ENCODE measurements at places on chromosomes 1 and 21.

- DNase-seq: no peak
Observed at GRCh38 chr1:36912365-36912865, 121.9 kb downstream of the GRIK3 start.

GRCh38 chr1:183142171-183142570 lies 43.9 kb upstream of the LAMC2 start:
- DNase-seq: no peak

DNA sequence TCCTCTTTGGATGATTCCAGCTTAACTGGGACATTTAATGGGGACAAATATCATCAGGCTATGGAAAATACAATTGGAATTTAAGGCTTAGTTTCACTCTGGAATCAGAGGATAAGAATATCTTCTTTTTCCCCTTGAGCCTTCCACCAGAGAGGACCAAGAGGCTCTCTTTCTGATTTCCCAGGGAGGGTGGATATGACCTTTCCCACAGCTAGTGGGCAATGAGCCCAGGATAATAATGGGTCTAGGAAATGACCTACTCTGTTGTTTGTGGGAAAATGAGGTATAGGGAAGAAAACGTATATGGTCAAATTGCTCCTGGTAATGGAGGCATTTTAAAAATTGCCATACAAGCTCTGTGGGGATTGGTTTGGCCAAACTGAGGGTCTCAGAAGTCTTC lies 1.9 kb downstream of the OR6Y1 start:
- DNase-seq: no peak

GRCh38 chr1:167440345-167440744 lies 78.0 kb downstream of the CD247 start:
- DNase-seq: no peak

DNA sequence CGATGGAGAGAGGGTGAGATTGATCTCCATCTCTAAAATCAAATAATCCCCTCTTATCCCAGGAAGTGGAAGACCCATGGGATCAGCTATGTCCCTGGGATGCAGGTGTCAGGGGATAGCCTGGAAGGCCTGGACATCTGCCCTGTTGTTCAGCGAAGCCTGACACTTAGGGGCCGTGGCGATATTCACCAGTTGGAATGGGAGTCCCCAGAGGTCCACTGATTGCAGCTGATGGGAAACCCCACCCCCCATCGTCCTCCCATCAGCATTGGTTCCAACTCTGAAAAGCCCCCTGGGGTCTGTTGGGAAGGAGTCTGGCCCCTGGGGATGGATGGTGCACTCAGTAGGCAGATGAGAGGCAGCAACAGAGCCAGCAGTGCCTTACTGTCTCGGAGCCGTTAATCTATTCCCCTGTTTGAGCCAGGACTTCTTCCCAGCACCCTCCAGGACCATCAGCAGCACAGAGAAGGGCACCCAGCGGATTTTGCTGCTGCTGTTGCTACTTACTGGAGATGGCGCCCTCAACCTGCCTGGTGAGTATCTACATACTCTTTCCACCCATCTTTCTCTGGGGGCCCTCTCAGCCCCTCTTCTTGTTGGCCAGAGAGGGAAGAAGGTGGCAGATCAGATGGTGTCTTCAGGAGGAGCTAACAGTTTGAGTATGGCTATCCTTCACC lies 13.4 kb downstream of the CATSPER4 start:
- no peak for DNase-seq

DNA sequence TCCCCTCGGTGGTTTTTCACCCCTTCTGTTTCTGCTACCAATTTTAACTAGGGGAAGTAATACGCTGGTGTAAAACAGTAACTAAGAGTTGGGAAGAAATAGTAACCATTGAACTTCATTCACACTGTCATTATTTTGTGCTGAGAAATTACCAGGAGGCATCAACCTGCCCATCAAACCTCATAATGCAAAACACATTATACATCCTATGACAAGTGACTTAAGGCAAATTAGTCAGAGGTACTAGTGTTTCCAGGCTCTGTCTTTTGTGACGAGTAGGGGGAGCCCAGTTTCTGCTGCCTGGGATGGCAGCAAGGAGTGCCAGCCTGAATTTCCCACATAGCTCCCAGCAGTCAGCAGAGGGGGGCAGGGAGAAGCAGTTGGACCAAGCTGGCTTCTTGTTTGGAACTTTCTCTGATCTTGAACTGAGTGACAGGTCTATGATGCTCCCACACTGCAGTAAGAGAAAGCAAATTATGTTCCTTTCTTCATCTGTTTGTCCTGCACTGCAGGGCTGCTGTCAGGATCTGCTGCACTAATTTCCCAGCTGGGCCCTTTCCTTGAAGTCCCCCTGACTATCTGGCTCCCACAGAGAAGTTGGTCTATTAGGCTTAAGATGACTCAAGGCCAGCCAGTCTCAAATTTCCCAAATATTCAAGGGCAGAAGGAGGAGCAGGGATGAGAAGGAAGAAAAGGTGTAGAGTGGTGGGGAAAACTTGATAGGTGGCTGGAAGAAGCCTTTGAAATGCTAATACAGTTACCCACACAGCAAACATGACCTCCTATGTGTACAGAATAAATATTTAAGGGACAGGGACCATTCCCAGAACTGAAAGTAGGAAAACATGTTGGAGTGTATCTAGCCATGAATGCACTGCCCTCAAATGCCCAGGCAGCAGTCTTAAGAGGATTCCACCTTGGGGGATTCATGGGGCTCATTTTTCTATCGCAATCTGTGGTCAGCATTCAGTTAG lies 322.8 kb downstream of the SEC16B start:
- no peak for DNase-seq

- DNase-seq: no peak
Observed at GRCh38 chr1:14627608-14628489, 29.4 kb downstream of the KAZN start.

DNA sequence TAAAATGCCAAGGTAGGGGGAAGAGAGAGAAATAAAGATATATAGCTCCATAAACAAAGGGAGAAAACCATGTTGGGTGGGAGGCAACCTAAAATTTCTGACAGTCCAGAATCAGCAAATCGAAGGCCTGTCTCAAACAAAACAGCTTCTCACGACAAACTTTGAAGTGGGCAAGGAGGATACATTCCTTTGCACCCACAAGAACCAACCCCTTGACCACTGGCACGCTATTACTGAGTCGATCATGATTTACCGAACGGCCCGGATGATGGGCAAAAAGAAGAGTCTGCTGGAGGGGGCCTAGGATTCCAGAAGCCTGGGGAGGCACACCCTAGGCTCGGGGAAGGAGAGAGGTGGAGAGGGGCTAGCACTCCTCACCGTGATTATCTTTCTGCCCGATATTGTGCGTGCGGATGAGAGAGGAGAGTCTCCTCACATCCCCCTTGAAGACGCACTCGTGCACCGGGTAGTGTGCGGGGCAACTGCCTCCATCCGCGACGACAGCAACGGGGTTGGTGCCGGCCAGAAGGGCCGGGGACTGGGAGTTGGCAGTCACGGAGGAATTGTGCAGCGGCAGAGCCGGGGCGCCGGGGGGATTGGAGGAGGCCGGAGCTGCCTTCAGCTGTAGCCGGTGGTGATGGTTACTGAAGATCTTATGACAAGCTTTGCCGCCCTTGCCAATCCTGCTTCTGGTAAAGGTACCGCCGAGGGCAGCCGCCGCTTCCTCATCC lies 756 bp downstream of the ANKRD13C start:
- peak; percentile 35 for DNase-seq

- DNase-seq: peak; percentile 63
Observed at GRCh38 chr1:19074361-19074901, 118.0 kb upstream of the IFFO2 start.

DNA sequence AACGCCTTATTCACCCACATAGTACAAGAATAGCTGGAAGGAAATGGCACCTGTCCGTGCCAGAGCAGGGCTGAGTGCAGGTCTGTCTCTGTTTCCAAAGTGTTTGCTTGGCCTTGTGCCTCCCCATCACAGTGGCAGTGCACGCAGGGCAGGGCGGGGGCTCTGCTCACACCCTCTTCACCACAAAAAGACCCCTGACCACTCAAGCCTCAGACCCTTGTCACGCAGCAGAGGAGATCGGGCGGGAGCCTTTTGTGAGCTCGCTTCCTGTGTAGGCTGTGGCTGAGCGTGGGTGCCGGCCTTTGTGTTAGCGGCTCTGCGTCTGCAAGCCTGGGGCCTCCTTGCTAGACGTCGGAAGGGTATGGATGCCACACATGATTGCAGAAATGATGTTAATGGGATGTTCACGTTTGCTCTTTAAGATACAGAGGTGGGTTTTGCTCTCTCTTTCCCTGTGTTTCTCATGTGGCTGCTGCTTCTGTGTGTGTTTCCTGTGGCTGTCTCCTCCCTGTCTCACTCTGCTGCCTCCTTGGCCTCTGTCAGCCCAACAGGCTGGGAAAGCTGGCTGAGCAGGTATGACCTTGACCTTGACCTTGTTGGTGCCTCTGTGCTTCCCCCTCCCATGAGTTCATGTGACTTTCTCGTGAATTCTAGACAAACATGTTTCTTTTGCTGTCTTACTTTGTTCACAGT lies 45.4 kb downstream of the S100B start:
- peak; percentile 54 for DNase-seq

GRCh38 chr1:184507604-184508280 lies 120.9 kb downstream of the C1orf21 start:
- no peak for DNase-seq

- DNase-seq: no peak
Observed at GRCh38 chr1:77540501-77541161, 141.8 kb downstream of the ZZZ3 start.

- DNase-seq: no peak
Observed at GRCh38 chr1:52305417-52306226, 60.4 kb downstream of the CC2D1B start.

- no peak for DNase-seq
Observed at GRCh38 chr1:166884040-166884642, 8.1 kb upstream of the TADA1 start.

- DNase-seq: peak; percentile 92
Observed at GRCh38 chr1:31789259-31790065, 25.3 kb upstream of the ADGRB2 start.

DNA sequence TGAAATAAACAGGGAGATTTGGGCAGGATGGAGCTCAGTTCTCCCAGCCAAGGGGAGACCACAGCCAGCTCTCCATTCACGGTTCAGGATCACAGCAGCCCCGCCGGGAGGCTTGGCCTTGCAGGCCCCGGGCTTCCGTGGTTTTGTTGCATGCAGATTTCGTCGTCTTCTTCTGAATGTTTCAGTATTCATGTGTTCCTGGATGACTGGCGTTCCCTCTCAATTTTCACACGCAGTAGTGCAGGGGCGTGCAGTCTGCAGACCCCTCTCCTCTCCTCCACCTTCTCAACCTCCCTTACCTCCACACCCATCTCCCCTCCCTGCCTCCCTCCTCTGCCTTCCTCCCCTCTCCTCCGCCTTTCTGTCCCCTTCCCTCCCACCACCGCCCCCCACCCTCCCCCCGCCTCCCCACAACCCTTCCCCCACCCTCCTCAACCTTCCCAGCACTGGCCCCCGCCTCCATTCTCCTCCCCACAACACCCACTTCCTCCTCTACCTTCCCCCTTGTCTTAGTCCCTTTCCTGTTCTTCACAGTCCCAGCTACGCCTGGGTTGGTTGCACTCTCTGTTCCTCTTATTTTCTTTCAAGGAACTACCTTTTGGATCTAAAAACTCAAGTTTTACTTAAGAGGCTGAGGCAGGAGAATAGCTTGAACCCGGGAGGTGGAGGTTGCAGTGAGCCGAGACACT lies 8.4 kb upstream of the SLC19A1 start:
- peak; percentile 20 for DNase-seq

- no peak for DNase-seq
Observed at GRCh38 chr1:117017648-117018047, 16.1 kb downstream of the CD101 start.

- no peak for DNase-seq
Observed at GRCh38 chr1:209728466-209728865, 23.8 kb downstream of the HSD11B1 start.

DNA sequence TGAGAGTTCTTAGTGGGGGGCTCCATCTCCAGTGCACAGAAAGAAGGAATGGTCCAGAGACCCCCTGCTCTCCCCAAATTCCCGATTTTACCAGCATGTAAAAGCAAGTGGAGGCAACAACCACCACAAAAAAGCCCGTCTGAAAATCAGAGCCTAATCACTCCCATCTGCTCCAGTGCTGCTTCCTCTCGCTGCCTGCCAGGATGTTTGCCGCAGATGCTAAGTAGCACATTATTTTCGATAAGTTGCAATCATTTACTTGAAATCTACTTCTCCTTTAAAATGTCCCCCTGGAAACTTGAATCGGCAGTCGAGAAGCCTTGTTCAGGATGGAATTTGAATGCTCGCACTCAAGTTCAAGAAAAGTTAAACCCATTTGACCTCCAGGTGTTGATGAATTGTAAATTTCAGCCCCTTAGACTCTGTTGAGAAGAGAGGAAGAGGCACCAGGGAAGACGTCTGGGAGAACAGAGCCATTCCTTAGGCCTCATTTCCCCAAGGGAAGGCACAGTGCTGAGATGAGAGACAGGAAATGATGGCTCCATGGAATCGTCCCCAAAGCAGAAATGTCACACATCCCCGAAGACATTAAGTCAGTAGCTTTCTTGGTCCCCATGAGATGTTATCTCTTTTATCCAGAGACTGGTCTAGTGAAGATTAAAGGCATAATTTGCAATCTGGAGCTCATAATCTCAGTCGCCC lies 221.3 kb downstream of the PBX1 start:
- no peak for DNase-seq

- DNase-seq: peak; percentile 67
Observed at GRCh38 chr1:154463512-154463990, 38.5 kb upstream of the TDRD10 start.

Data from activated effector memory CD4-positive, alpha-beta T cell treated with Interleukin-2 at 50 U/mL for 16 hours (primary cell).